ENCODE measurements at places on chromosomes 6 and 20.
A peak's percentile ranks its signal among the peaks of the same experiment; 100 is the strongest.

DNA sequence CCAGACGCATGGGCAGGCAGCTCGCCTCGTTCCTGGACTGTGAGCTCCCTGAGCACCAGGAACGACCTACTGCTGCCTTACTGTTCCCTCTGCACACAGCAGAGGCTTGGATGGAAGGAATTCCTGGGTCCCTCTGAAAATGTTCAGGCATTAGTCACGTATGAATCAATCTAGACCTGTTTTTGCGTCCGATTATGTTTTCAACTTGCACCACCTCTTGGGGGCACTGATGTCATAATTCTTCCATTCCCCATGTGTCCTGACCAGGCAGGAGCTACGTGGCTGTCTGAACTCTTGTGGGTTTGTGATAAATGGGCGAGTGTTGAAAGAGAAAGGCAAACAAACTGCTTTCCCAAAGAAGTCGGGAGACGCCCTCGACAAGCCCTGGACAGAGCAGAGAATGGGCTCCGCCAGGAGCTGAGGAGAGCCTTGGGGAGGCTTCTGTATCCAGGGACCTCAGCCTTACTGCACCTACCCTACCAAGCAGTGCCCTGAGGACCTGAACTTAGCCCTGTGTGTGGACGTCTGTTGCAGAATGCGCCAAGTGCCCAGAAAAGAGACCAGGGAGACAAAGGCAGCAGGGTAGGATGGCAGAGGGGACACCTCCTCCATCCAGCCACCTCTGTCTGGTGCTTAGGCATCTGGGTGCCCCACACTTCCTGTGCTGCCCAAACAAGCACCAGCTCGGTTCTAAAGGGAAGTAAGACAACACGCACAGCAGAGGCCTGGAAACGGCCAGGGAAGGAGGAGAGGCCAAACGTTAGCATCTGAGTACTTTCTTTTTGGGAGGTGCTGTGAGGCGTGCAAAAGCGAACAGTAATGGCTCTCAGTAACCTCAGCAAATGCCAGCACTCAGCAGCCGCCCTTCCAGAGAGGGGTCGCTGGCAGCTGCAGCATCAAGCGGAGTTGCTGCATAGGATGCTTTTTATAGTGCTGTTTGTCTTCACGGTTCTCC, 124.2 kb downstream of the LY86 start:
- peak; percentile 95 for DNase-seq

GRCh38 chr6:101777646-101778045, 384.1 kb downstream of the GRIK2 start:
- no peak for DNase-seq

GRCh38 chr20:62143957-62144825, 622 bp downstream of the SS18L1 start:
- peak; percentile 88 for DNase-seq

DNA sequence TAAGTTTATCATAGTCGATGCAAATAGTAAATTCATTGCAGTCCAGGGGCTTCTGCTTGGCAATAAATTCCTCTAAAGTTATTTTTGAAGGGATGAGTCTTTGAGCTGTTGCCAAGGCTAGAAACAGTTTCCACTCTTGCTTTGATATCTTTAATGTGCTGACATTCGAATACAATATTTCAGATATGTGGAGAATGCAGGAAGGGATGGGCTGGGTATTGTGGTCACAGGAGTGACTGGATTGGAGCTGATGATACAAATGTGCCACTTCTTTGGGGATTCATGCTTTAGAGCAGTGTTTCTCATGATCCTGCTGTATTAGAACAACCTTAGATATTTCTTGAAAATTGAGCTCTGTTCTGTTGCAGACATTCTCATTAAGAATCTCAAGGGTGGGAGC, 139.0 kb downstream of the PRDM13 start:
- DNase-seq: peak; percentile 35

DNA sequence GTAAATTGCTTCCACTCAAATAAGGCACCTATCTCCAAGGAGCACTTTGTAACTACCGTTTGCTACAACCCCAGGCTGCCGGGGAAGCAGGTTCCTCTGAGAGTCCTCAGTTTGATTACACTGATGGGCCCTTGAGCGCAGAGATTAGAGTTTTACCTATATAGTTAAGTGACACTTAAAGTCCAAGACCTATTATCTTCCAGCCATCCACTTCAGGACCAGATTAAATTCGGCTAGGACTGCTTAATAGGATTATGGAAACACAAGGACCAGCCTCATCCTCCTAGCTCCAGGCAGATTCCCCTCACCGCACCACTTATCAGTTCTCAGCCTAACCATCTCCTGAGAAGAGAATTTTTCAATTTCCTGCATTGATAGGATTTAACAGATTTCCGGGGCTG, 64.7 kb upstream of the TIAM2 start:
- no peak for DNase-seq

DNA sequence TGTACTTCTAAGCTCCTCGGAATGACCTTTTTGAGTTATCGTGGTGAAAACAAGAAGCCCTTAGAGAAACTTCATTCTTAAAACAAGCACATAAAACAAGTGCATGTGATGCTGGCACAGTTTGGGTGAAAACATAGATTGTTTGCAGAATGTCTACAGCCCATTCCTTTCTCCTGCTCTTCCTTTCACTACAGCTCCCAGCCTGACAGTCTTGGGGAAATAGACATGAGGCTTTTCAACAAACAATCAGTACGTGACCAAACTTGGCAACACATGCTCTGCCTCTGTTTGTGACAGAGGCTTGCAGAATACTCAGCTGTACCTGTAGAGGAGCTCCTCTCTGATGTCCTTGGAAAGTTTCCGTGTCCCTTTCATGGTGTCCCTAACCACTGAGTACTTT, 321.6 kb downstream of the ZFAND3 start:
- DNase-seq: no peak

- DNase-seq: no peak
These were observed 10.4 kb upstream of the TRIB3 start for GRCh38 chr20:370151-370600.

DNA sequence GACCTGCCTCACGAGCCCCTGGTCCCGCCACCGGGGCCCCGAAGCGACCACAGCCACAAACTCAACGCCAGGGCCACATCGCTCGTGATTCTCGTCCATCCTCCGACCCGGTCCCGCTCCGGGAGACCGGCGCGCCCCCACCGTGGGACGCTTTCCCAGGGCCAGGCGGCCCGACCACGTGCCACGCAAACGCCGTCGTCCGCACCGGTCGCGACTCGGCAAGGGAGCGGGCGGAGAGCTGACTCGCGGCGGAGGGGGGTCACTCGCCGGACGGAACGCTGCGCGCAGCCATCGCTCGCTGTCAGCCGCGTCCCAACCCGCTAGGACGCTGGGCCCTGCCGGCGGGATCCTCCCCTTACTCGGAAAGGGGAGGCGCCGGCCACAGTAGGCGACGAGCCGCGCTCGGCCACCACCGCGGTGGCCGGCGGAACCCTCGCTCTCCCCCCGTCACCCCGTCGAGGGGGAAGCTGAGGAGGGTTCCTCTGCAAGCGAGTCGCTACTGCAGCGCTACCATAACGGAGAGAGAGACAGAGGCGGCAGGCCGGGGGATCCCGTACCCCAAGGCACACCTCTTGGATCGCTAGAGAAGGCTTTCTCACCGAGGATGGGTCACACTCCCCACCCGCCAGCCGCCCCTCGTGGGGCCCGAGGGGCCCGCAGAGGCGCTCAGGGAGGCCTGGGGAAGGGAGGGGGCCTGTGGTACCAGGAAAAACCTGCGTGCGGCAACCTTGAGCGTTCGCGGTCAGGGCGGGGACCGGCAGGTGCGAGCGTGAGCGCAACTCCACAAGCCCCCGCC, 511.8 kb upstream of the ZNF337 start:
- peak; percentile 23 for DNase-seq

DNA sequence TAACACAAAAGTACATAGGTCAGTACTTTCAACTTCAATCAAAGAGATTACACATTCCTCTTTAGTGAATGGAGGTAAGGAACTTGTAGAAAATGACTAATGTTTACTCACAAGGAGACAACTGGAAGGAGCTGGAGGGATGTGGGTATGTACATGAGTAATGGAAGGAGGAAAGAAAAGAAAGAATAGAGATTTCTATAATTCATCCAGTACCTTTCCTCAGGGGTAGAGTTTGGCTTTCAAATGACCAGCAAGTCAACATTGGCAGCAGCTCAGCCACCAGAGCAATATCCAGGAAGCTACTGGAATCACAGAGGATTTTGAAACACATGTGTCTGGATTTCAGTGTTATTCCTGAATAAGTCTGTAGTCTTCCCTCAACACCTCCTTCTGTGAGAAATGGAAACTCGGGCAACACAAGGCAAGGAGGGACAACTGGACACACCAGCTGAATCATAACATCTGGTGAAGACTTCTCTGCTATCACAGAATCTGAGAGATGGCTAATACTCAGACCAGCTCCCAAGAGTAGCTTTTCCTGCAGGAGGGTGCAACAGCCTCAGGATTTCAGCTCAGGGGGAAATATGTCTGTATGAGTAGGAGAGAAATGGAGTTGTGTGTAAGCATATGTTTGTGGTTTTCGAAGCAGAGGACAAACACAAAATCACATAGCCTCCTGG, 98.8 kb downstream of the HAO1 start:
- peak; percentile 92 for DNase-seq

- DNase-seq: no peak
These were observed 33.0 kb downstream of the TRERF1 start for GRCh38 chr6:42418724-42419123.

- no peak for DNase-seq
These were observed 14.1 kb upstream of the SPDEF start for GRCh38 chr6:34570066-34570833.

DNA sequence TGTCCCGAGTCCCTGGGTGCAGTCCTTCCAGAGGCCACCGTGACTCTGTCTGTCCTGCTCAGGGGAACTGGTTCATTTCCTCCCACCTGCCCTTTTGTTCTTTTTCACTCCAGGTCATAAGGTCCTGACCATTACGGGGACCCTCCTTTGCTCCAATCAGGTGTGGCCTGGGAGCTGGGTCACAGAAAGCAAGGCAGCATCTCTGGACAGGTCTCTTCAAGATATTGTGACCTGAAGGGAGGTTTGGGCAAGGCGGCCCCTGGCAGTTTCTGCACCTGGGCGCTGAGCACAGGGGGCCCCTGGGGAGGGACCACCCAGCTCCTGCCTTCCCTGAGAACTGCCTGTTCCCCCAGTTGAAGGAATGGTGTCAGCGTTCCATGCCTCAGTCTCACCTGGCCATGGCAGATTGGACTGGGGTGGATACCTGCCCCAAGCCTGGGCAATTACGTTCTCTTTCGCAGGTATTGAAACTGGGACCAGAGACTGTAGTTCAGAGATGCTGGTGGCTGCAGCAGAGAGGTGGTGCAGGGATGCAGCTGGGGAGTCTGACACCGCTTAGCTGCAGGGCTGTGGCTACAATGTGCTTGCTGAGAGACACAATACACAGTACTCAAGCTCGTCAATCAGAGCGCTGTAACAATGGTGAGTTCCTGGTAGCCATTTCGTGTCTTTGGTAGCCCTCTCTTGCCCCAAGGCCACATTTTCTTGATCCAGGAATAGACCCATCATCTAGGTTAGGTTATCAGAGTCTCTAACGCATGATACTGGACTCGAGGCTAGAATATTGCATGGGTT, 15.6 kb upstream of the NELFCD start:
- DNase-seq: no peak

GRCh38 chr20:64030371-64031134, 5.4 kb upstream of the C20orf204 start:
- DNase-seq: no peak

DNA sequence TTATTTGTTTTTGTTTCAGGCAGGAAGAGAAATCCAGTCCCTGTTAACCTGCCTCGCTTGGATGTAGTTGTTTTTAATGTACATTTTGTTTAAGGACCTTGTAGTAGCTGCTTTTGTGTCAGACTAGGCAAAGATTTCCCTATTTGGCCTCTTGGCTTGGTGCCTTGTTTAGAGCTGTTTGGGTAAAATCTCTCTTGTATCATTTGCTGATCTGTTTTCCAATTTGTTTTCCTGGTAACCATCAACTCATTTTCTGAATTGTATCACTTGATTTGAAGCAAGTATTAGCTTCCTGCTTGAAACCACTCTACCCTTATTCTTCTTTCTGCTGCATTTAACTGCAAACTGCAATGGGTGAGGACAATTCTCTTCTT, 160.7 kb downstream of the ZFAND3 start:
- no peak for DNase-seq

GRCh38 chr20:61387204-61387953, 135.3 kb downstream of the CDH4 start:
- DNase-seq: peak; percentile 62

DNA sequence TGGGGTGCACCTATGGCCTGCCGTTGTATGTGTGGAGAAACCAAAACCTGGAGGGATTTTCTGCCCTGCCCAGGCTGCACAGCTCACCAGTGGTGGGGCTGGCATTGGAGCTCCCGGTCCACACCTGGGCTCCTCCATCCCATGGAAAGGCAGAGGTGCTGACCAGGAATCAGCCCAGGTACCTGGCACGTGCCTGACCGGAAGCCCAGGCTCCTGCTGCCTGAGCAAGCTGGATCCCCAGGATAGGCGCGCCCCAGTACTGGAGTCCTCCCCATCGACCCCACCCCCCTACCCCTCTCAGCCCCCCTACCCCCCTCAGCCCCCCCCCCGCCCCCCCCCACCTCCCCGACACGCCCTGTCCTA, 39.9 kb upstream of the HMGA1 start:
- no peak for DNase-seq

GRCh38 chr6:155604991-155605390, 149.4 kb upstream of the NOX3 start:
- no peak for DNase-seq

- no peak for DNase-seq
These were observed 2.2 kb upstream of the CCDC167 start for GRCh38 chr6:37501632-37502491.

DNA sequence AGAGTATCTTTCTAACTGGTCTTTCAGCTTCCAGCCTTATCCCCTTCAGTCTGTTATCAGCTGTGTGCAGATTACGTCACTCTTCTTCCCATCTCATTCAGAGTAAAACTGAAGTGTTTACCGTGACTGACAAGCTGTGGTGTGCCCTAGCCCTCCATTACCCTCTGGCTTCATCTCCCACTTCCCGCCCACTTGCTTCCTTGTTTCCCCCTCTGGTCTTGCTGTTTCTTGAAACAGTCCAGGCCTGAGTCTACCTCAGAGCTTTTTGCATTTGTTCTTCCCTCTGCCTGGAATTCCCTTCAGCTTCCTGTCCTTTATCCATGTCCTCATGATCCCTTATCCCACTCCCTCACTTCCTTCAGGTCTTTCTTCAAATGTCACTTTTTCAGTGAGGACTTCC, 66.9 kb downstream of the CARMIL1 start:
- no peak for DNase-seq

- DNase-seq: peak; percentile 92
These were observed 2.7 kb upstream of the C6orf62 start for GRCh38 chr6:24721461-24722215.

GRCh38 chr20:56414842-56415765, 3.0 kb downstream of the CASS4 start:
- DNase-seq: peak; percentile 87

- DNase-seq: no peak
These were observed 21.1 kb downstream of the KIAA1755 start for GRCh38 chr20:38239441-38239840.

- no peak for DNase-seq
These were observed 94.3 kb downstream of the INSM1 start for GRCh38 chr20:20462185-20462584.
